ENCODE measurements at places on chromosomes 4 and X.

- DNase-seq, result no peak
Observed at GRCh38 chrX:23784470-23785331, 1.7 kb downstream of the SAT1 start.

- DNase-seq, result no peak
Observed at GRCh38 chrX:44483965-44484606, 58.6 kb downstream of the FUNDC1 start.

DNA sequence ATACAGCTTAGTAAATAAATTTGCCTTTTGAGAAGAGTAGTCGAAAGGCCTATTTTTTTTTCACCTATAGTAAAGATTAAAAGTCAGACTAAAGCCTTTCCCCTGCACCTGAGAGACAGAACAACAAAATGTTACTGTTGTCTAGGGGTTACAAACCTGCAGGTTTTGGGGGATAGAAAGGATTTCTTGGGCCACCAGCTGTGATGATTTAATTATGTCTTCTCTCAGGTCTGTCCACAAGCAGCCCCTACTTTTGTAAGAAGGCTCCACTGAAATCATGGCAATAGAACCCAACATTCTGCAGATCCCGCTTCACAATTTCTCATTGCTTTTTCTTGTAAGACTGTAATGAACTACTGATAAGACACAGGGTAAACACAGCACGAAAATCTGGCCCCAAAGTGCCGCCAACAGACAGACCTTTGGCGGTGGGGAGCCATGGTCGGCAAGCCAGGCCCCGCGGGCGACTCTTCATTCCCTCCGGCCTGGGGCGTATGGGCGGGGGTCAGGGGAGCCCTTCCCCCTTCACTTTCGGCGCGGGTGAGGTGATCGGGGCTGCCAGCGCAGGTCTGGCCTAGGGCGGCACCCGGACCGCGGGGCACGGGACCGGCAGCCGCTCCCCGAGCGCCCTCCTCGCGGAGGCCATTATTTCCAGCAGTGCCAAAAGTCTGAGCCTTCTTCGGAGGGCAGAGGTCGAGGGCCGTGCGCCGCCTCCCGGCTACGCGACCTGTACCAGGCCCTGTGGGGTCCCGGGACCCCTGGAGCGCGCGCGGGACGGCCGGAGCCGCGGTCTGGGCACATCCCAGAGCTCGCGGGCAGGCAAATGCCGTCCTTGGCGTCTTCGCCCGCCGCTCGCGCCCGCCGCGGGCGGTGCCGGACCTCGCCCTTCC lies 812 bp upstream of the KDM6A start:
- DNase-seq, result peak; percentile 44

DNA sequence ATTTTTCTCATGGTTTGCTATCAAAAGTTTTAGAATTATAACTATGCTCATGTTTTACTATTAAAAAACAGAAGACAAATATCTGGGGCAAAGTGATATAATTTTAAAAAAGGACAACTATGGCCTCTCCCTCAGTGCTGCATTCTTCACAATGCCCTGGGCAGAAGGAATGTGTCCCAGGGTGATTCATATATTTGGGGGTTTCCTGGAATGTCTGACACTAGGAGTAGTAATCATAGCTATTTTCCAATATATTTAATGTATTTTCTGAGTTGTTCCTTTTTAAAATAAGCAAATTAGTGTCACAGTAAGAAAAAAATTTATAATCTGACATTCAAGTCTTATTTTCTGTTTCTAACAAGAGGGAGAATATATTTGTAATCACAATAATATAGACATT lies 281.7 kb downstream of the UNC5C start:
- DNase-seq, result no peak

DNA sequence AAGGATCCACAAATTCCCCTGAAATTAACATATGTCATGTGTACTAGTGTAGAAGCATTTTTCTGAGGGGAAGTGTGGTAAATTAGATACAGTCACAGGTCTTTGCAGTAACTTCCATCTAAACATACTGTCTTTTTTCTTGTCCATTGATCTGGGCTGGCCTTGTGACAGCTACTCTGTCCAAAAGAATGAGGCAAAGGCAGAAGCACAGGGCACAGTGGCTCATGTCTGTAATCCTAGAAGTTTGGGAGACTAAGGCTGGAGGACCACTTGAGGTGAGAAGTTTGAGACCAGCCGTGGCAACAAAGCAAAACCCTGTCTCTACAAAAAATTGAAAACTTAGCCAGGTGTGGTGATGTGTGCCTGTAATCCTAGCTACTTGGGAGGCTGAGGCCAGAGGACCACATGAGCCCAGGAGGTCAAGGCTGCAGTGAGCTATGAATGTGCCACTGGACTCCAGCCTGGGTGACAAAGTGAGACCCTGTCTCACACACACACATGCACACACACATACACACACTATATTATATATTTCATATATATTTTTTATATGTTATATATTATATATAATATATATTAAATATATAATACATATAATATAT lies 47.6 kb downstream of the HAND2 start:
- DNase-seq, result no peak

DNA sequence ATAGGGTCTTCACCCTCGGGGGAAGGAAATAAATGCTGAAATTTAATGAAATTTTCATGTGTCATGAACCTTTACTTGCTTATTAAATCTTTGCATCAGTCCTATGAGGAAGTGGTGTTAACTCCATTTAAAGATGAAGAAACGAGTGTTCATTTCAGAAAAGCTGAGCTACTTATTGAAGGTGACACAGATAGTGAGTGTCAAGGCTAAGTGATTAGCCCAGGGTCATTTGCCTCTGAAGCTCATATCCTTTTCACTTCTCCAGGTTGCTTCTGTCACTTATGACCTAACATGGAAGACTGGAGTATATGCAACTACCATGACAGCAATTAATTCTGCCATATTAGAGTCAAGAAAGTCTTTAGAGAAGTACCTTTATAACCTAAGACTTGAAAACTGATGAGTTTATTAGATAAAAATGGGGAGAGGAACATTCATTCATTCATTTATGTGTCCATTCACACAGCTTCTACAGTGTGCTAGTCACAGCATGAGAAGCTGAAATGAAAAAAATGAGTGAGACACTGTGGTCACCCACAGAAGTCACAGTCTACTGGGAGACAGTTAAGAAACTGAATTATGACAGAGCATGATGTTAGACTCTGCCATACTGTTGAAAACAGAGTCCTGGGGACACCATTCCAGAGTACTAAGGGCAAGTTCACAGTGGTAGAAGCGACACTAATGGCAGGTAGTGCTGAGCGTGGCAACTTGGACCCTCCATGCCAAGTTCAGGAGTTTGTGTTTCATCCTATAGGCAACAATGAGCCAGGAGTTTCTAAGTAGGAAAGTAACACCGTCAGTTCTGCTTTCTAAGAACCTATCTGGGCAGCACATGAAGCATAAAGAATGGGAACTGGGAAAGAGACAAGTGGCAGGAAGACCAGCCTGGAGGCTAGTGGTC lies 21.3 kb downstream of the ALPK1 start:
- DNase-seq, result no peak

DNA sequence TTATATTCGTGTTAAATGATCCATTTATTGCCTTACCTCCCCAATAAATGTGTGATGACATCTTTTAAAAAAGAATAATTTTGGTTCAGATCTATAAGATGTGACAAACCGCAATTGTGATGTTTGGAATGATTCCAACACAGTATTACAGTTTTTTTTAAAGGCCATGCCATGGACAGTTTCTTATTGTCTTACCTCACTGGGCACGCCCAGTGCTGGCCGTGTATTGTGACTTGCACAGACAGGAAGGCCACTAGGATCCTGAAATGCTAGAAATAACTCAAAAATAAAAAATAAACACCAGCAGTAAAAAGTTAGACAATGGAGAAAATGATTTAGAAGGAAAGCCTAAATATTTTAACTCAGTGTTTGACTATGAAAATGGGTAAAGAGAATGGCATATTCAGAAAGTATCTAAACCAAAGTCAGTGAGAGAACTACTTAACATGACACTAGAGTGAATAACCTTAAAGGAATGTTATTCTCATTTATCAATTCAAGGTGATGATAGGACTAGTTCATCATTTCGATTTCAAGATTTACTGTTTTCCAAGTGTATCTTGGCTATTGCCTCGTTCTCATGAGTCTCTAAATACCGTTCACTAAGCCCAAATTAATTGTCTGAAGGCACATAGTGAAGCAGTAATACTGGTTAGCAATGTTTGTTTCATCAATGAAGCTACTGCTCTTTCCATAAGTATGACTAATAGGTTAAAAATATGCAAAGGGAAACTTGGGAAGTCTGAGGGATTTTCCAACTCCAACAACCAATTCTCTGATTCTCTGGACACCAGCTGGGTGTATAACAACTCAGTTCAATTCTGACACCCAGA lies 46.1 kb upstream of the VEGFC start:
- DNase-seq, result no peak

- no peak for DNase-seq
Observed at GRCh38 chr4:83851261-83852084, 315.6 kb downstream of the GPAT3 start.

GRCh38 chr4:153780221-153780620 lies 8.7 kb downstream of the SFRP2 start:
- DNase-seq, result no peak

GRCh38 chrX:133444952-133445831 lies 29.9 kb upstream of the GPC4 start:
- peak; percentile 41 for DNase-seq

DNA sequence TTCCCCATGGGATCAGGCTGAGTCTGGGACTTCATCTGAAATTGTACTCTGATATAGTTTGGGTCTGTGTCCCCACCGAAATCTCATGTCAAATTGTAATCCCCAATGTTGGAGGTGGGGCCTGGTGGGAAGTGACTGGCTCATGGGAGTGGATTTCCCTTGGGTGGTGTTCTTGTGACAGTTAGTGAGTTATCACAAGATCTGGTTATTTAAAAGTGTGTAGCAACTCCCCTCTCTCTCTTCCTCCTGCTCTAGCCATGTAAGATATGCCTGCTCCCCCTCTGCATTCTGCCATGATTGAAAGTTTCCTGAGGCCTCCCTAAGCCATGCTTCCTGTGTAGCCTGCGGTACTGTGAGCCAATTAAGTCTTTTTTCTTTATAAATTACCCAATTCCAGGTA lies 61.0 kb downstream of the RASGEF1B start:
- no peak for DNase-seq

DNA sequence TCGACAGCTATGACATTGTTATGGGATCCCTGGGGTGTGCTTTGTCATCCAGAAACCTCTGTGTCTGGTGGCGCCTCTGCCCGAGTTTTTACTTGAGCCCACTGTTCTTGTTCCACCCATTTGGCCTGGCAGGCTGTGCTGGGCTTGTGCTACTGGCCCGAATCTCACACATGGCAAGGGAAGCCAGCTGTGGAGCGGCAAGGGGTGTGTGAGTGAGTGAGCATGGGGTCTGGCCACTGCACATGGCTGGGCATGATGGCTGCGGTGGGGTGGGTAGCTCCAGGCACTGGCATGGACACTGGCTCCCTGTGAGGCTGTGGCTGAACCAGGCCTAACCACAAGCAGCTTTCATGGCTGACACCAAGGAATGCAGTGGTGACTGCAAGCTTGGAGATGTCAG lies 89.2 kb downstream of the DACH2 start:
- no peak for DNase-seq

DNA sequence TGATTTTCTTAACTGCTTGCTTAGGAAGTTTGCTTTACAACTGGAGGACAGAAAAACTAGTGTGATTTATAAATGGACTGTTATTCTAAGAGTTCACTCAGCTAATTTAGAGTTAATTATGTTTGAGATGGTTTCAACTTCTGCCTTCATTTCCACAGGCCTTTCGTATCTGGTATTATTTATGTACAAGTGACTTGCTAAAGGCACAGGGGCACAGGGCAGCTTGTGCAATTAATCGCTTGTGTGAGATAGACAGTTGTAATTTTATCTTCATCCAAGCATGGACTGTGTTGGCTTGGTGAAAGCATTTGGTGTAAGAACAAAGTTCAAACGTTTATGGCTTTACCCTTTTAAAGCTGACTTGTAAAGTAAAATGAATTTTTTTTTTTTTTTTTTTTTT lies 38.3 kb downstream of the GPAT3 start:
- no peak for DNase-seq

GRCh38 chr4:53514509-53514908 lies 76.8 kb downstream of the LNX1 start:
- DNase-seq, result no peak

DNA sequence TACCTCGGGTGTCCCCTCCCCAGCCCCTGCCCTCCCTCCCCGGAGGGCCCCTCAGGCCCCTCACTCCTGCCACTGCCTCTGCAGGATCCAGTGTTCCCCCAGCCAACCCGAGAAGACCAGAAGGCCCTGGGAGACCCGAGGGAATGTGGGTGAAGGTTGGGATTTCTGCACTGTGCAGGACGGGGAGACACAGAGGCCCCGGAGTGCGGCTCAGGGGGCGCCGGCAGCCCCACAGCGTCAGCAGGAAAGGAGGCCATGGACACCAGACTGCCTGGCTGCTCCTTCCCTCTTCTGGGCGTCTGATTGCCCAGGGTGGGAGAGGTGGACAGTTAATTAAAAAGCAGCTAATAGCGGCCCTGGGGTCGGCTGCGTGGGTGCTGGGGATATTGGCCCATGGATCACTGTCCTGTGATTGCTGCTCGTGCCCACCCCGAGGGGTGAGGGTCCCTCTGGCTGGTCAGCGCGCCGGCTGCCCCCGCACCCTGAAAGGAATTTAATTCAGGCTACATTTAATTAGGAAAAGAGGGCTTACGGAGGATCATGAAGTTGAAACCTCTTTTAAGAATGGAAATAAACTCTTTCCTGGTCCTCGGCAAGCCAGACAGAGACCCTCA lies 57.8 kb upstream of the NKX1-1 start:
- no peak for DNase-seq

DNA sequence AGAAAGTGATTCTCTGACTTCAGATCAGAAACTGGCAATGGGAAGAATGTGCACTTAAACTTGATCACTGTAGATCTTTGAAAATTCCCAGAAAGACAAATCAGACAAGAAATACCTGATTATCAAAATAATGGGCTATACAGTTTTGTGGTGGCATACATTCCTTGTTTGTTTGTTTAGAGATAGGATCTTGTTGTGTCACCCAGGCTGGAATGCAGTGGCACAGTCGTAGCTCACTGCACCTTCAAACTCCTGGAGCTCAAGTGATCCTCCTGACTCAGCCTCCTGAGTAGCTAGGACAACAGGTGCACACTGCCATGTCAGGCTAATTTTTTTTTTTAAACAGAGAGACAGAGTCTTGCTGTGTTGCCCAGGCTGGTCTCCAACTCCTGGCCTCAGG lies 81.0 kb upstream of the SPRY1 start:
- DNase-seq, result no peak
